ENCODE measurements at places on chromosomes 3 and 15.

DNA sequence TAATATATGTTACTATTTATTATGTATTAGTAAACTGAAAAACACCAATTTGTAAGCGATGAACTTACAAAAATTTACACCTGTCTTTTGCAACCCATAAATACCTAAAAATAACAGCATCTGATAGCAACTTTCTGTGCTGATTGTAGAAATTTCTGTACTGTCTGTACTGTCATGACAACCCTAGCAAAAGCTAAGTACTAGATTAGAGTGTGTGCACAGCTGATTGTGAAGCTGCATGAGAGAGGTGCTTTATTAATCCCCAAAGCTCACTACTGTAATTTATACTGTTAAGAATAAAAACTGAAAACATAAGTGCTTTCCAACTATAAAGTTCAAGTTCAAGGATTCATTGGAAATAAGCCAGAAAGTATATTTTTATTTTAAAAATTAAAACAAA is 815 bp downstream of the BCL2A1 start:
- no peak for DNase-seq

- peak; percentile 50 for DNase-seq
These were observed 30.9 kb downstream of the CCNL1 start for GRCh38 chr3:157128771-157129681.

GRCh38 chr3:120875989-120876388 is 32.0 kb upstream of the STXBP5L start:
- no peak for DNase-seq

GRCh38 chr15:44554934-44555723 is 18.2 kb downstream of the EIF3J start:
- no peak for DNase-seq

DNA sequence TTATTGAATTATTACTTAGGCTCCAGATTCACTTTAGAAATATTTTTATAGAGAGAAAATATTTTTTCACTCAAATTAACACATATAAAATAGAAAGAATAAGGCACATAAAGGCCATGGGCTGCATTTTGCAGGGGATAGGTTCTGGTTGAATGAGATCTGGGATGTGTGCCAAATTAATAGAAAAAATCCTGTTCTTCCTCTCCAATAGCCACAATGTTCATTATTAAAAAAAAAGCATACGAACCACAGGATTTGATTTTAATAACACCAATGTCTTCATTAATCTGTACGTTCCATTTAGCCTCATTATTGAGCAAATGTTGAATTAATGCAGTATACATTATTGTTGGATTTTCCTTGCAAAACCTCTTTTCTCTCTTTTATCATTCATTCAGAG is 622.8 kb upstream of the AGTR1 start:
- DNase-seq = no peak

DNA sequence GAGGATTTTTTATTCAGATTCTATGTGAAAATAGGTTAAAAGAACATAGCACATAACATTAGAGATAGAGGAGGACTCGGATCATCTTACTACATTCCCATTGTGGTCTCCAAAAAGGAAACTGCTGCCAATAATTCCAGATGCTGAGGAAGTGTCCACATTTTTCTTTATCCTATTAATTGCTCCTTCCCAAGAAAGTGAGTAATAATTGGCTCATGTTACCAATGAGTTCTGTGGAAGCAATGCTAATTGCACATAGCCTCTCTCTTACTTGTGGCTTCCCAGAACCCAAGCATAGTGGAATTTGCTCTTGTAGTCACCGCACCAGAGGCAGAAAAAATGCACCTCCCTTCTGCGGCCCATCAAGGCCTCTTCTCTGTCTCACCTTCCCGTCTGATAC is 208.4 kb downstream of the PLOD2 start:
- DNase-seq = no peak

GRCh38 chr15:78422571-78423340 is 15.3 kb upstream of the IREB2 start:
- DNase-seq = peak; percentile 60

DNA sequence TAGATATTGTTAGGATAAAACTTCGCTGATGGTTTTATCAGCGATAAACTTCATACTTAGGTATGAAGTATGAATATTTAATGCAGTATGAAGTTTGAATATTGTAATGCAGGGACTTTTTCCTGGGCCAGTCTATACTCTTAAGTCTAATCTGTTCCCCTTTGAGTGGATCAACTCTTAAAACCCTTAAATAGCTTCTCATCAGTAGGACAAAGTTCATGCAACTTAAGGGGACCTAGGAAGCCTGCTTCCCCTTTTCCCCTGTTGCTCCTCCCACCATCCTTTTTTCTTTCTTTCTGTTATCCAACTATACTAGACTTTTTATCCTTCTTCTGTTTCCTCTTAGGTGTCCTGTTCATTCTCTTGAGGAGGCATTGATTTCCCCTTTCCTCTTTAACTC is 78.7 kb downstream of the MITF start:
- no peak for DNase-seq

GRCh38 chr15:27273506-27273905 is 302.5 kb downstream of the GABRG3 start:
- DNase-seq = no peak

GRCh38 chr3:112672716-112673541 is 32.0 kb upstream of the CCDC80 start:
- DNase-seq = no peak

DNA sequence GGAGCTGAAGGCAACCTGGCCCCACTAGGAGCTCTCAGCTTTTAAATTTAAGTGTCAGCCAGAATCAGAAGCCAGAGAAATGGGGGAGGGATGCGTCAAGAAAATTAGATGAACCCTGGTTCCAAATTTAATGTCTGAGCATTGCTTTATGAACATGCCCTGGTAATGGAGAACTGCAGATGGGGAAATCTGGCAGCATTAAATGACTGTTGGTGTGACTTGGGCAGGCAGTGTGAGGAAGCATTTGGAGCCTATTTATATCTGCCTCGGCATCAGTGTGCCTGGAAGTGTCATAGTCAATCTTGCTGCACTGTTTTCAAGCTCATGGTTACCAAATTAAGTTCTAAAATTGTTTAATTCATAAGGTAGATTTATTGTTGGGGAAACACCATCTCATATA is 29.0 kb downstream of the NME9 start:
- no peak for DNase-seq

DNA sequence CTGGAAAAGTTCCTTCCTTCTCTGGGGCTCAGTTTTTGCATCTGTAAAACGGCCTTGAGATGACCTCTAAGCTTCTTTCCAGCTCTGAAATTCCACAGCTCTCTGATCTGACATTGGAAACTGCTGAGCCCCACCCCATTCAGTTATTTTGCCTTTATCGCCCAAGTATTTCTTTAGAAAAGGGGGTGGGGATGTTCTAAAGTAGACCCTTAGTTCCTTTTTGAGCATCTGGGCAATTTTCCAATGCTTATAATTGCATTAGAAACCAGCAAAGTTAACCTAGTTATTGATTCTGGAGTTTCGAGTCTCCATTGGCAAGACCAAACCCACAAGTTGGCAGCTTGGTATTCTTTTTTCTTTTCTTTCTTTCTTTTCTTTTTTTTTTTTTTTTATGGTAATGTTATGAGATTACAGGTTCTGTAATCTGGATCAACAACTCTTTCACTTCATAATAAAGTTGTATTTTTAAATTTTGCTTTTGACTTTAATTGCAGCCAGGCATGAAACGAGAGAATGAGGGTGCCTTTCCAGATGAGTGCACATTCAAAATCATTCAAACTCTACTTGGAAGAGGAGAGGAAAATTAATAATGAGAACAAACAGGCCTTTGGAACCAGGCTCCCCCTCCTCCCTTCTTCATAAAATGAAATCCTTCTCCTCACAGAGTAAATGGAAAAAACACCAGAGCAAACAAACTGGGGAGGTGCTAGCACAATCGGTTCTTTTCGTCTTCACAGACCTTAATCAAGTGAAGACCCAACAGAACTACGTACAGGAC is 76.8 kb upstream of the LRIG1 start:
- no peak for DNase-seq

DNA sequence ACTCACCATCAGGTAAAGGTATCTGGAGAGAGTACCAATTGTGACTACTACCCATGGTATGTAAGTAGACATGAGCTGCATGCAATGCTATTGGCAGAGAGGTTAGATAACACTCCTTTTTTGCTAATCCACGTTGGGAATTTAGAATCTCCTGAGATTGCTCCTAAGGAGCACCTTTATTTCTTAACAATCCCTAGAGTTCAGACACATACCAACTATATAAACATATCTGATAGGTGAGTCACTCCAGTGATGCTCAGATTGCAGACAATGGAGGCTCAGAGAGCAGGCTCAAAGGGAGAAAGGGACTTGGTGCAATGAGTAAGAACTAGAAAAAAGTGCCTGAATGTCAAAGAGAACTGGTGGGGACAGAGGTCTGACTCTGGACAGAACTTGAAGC is 47.0 kb upstream of the LRRFIP2 start:
- no peak for DNase-seq

DNA sequence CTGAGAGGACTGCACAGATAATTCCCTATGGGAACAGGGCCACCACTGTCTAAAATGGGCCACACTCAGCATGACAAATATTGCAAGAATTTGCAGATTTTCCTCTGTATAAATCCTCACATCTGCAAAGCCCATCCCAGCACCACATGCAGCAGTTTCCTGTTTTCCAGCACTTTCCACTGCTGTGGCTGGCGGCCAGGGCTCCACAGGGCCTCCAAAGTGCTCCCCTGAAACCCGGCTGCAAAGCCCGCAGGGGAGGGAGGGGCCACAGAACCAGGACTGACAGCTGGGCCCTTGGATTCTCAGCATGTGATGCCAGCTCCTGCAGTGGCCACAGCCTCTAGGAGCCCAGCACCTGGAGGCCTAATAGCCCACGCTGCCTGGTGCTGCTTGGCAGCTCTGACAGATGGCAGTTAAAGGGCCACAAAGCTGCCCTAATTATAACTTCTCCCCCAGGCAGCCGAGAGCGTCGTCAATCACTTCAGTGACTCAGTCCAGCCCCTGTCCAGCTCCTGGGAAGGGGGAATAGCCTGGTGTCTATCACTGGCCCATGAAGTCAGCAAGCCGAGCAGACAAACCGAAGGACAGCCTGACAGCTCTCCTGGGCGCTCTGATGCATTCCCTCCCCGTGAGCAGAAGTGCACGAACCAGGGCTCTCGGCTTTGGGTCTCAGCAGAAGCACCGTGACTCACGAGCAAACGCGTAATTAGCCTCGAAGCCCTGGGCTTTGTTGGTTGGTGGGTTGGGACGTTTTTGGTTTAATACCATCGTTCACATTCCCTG is 4.7 kb downstream of the LRRC15 start:
- DNase-seq = no peak

GRCh38 chr3:156050918-156051317 is 69.5 kb upstream of the KCNAB1 start:
- DNase-seq = no peak

- DNase-seq = no peak
These were observed 13.6 kb upstream of the COMMD2 start for GRCh38 chr3:149765762-149766334.

GRCh38 chr3:112412494-112412893 is 79.5 kb downstream of the CD200 start:
- DNase-seq = no peak

DNA sequence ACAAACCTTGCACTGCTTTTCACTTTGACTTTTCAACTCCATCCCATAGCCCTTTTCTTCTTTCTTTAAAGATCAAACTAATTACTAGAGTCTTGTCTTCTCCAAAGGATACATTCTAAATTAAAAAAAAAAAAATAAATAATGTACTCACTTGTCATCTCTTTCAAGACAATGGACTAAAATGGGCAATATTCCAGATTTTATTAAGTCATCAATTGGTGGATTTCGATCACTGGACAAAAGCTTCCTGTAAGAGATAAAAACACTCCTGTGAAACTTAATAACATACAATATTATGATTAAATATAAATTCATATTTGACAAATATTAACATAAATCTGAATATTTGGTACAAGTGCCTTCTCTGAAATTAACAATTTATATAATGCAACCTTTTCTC is 34.1 kb downstream of the KPNA4 start:
- DNase-seq = no peak

- no peak for DNase-seq
These were observed 1060.2 kb downstream of the NSUN3 start for GRCh38 chr3:95123104-95123503.

GRCh38 chr3:35254917-35255316 is 384.4 kb upstream of the ARPP21 start:
- DNase-seq = no peak

GRCh38 chr3:414063-414462 is 217.5 kb downstream of the CHL1 start:
- DNase-seq = no peak

DNA sequence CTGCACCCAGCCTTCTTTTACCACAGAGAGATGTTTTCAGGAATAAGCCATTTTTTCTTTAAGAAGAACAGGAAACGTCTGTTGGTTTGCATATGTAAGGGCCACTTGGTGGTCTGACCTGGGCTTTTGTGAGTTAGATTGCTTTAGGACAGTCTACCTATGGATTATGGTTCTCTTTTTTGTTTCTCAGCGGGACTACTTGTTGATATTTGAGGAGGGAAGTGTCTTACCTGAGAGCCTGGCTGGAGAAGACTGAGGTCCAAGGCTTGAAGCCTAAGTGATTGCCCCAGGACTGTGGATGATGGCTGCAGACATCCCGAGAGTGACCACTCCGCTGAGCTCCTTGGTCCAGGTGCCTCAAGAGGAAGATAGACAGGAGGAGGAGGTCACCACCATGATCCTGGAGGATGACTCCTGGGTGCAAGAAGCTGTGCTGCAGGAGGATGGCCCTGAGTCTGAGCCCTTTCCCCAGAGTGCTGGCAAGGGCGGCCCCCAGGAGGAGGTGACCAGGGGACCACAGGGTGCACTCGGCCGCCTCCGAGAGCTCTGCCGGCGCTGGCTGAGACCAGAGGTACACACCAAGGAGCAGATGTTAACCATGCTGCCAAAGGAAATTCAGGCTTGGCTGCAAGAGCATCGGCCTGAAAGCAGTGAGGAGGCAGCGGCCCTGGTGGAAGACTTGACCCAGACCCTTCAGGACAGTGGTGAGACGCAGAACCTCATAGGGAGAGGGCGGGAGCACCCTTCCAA is 3.0 kb downstream of the ZSCAN2 start:
- DNase-seq = no peak

GRCh38 chr3:59526999-59527398 is 477.2 kb upstream of the CFAP20DC start:
- no peak for DNase-seq

DNA sequence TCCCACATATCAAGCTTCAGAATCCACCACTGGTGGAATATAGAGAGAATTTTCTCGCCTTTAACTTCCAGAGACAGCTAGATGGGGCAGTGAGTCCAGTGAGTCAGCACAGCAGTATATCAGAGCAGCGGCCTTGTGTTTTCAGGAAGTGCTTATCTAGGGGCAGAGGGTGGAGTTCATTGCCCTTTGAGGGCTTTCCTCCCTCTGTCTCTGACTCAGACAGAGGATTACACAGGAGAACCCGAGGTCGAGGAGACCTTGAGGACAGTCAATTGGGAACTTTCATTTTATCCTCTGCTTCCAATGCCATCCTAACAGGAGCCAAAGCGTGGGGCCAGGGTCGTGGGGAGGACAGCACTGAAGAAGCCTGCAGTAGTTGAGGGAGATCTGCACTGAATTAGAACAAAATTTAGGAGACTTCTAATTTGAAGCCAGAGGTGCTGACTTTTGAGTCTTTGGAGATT is 109.6 kb upstream of the UMPS start:
- DNase-seq = peak; percentile 21

GRCh38 chr3:159989973-159990846 is 1.6 kb downstream of the IL12A start:
- no peak for DNase-seq

GRCh38 chr3:14336749-14337598 is 65.4 kb upstream of the SLC6A6 start:
- DNase-seq = no peak
